MG63 (cell line): ENCODE measurements at places on chromosomes 3 and 15. TPM values are rescaled to one million over a fixed set of nuclear protein-coding genes. Genes with fewer than 3 reads are reported as not detected.

EAF1 gene
- total RNA-seq: 5.6 and 9.9 TPM in 2 replicates

MAP6D1 gene
- 3.1 TPM in 1 of 2 replicates, not detected in the other for total RNA-seq

TOP2B gene
- total RNA-seq: 45.4 and 119 TPM in 2 replicates

IQCB1 gene
- total RNA-seq: 6.1 and 17.9 TPM in 2 replicates

BLM gene
- 11.3 and 26.4 TPM in 2 replicates for total RNA-seq

TTC21A gene
- 0.32 and 0.40 TPM in 2 replicates for total RNA-seq

DZIP3 gene
- total RNA-seq: 4.4 and 5.4 TPM in 2 replicates

PPP2R3A gene
- total RNA-seq: 10.3 and 11.3 TPM in 2 replicates

PRKAR2A gene
- total RNA-seq: 7.8 and 11.0 TPM in 2 replicates

MAP2K5 gene
- 2.5 and 2.7 TPM in 2 replicates for total RNA-seq

CHRM5 gene
- total RNA-seq: not detected in 2 replicates

PLA2G4D gene
- not detected in 2 replicates for total RNA-seq

ANKRD63 gene
- total RNA-seq: not detected in 2 replicates

SAMMSON gene
- not detected in 2 replicates for total RNA-seq

CYP1A2 gene
- total RNA-seq: 0.23 TPM in 1 of 2 replicates, not detected in the other

PCLAF gene
- total RNA-seq: 201 and 243 TPM in 2 replicates

ZNF80 gene
- not detected in 2 replicates for total RNA-seq

SERPINI2 gene
- total RNA-seq: not detected in 2 replicates

GALNT15 gene
- not detected in 2 replicates for total RNA-seq

ABHD17C gene
- total RNA-seq: 8.0 and 8.1 TPM in 2 replicates

C3orf49 gene
- not detected in 2 replicates for total RNA-seq

WDR93 gene
- total RNA-seq: 0.13 TPM in 1 of 2 replicates, not detected in the other

LRRC31 gene
- total RNA-seq: not detected in 2 replicates

CCRL2 gene
- not detected in 2 replicates for total RNA-seq

PLS1 gene
- total RNA-seq: 1.3 and 2.1 TPM in 2 replicates

PAQR9 gene
- 0.66 and 2.5 TPM in 2 replicates for total RNA-seq

FAM227B gene
- total RNA-seq: 0.44 and 2.8 TPM in 2 replicates

PDE12 gene
- total RNA-seq: 4.0 and 8.8 TPM in 2 replicates

PCYT1A gene
- total RNA-seq: 52.6 and 82.0 TPM in 2 replicates
